ENCODE measurements at places on chromosomes 6 and 20. TPM values are rescaled to one million over a fixed set of nuclear protein-coding genes. Genes with fewer than 3 reads are reported as not detected.

GRCh38 chr20:32536851-32537656 is 48.1 kb downstream of the NOL4L start:
- DNase-seq, result peak; percentile 87

- DNase-seq, result no peak
Observed at GRCh38 chr6:39625209-39625608, 100.0 kb downstream of the KIF6 start.

Gene FAM162B
- total RNA-seq, result not detected

- DNase-seq, result no peak
Observed at GRCh38 chr6:32075781-32076180, 33.4 kb downstream of the TNXB start.

DNA sequence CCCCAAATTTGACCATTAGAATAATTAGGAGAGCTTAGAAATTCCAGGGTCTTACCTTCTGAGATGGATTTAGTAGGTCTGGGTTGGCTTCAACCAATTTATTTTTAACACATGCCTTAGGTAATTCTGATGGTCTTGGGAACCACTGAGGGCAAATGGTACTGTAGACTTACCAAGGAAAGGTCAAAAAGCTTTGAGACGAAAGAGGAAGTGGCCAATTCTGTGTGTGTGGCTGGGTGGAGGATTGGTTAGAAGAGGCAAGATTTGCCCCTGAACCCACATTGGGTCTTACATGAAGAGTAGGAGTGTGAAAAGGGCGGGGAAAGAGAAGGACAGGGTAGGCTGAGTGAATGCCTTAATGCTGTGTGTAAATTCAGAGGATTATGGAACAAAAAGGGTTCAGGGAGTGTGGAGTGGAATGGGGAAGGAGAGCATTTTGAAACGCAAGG is 2.7 kb downstream of the ITCH start:
- no peak for DNase-seq

Gene PKHD1
- total RNA-seq, result 53.4 TPM

- peak; percentile 83 for DNase-seq
Observed at GRCh38 chr20:45419188-45420091, 3.5 kb downstream of the PIGT start.

Gene LAMA2
- total RNA-seq, result 54.7 TPM

Gene PCNA
- 32.0 TPM for total RNA-seq

GRCh38 chr20:52833901-52834300 is 138.3 kb upstream of the TSHZ2 start:
- no peak for DNase-seq

DNA sequence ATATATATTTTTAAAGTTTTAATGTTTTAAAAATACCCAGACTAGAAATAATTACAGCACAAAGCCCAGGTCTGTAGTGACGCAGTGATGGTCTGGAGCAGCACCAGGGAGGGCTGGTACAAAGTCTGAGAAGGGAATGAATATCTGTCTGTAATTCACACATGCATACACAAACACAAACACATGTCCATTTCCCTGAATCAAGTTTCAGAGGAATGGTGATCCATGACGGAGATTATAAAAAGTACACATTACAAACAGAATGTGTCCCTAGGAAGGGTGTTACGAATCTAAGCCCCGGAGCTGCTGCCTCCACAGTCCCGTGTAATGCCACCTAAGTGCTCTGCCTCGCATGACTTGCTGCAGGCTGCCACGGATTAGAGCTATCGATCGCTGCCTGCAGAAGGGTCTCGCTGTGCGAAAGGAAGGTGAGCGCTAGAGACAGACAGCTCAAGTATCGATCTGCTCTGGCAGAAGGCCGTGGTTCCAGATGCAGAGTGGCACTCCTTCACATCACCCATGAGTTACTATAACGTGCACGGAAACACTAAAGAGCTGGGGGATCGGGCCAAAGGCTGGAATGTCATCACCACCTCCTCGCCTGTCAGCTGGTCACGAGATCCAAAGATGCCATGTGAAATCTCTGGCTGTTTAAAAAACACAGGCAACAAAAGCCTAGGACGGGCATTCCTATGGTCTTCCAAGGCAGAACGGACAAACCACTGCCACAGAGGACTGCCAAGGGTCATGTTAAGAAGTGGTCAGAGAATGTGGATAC is 87.1 kb downstream of the INSM1 start:
- no peak for DNase-seq

Gene EGFL8
- total RNA-seq, result 5.7 TPM

GRCh38 chr6:134529921-134530320 is 212.0 kb upstream of the SGK1 start:
- DNase-seq, result no peak

GRCh38 chr20:64156136-64156885 is 7.9 kb upstream of the MYT1 start:
- DNase-seq, result no peak

- DNase-seq, result no peak
Observed at GRCh38 chr6:149228311-149228955, 89.1 kb upstream of the TAB2 start.

DNA sequence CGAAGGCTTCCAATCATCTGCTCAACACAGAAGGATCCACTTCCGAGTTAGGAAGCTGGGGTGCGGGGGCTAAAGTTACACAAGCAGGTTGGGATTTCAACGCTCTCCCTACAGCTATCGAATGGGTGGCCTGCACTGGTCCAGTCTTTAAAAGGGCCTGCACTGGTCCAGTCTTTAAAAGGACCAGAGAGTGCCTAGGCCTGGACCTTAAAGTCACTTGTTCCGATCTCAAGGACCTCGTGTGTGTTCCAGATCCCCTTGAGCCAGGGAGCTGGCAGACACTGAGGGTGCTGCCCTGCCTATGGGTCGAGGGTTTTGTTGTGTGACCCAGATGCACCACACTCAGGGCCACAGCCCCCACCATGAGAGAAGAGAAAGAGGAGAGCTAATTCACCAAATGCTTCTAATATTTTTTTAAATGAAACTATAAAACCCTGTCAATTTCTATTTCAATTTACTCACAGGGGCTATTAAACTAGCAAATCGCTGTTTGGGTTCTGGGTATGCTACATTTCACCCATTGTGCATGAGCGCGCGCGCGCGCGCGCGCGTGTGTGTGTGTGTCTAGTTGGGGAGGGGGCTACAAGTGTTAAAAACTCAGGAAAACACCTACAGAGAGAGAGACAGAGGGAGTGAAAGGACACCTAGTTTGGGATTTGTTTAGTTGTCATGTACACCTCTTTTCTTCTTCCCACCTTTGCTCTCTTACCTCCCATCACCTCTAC is 7.5 kb downstream of the TFAP2B start:
- DNase-seq, result no peak

DNA sequence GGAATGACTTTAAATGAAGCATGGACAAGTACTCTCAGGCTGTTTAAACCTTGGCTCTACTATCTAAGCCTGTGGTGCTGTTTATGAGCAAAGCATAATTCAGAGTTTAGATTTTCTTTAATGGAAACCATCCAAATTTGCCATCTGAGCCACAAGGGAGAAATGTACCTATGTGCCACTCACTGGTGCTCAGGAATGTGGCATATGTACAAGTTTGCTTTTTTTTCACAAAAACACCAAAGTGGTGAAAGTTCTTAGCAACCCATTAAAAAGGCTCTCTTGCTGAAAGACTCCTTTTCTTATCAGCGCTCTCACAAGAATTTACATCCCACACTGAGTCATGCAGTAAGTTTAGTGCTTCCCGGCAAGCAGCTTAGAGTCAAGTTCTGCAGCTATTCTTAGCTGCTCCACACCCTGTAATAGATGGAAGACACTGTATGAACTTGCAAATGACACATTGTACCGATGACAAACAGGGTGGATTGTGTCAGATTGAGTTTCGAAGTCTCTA is 57.3 kb upstream of the MLIP start:
- no peak for DNase-seq

Gene IL20RA
- total RNA-seq, result 12.7 TPM

- no peak for DNase-seq
Observed at GRCh38 chr6:109527989-109528388, 45.0 kb upstream of the ZBTB24 start.

- DNase-seq, result no peak
Observed at GRCh38 chr6:162852840-162853577, 125.2 kb downstream of the PACRG start.

Data from body of pancreas (tissue), 4 donors.